ENCODE measurements at places on chromosomes 4 and X. TPM values are rescaled to one million over a fixed set of nuclear protein-coding genes. Genes with fewer than 3 reads are reported as not detected.

SPANXB1 gene
- total RNA-seq, result not detected

LAMTOR3 gene
- 38.7 TPM for total RNA-seq

OTC gene
- total RNA-seq, result not detected

CTSO gene
- 2.6 TPM for total RNA-seq

ATP8A1 gene
- 36.6 TPM for total RNA-seq

NXF2B gene
- not detected for total RNA-seq

SPANXA1 gene
- total RNA-seq, result not detected

VAMP7 gene
- total RNA-seq, result 41.2 TPM

NEIL3 gene
- 25.5 TPM for total RNA-seq

FGF13 gene
- not detected for total RNA-seq

RAB9B gene
- total RNA-seq, result 0.41 TPM

IL15 gene
- 1.2 TPM for total RNA-seq

RTL5 gene
- 0.12 TPM for total RNA-seq

SHISA3 gene
- total RNA-seq, result not detected

GRIA3 gene
- total RNA-seq, result not detected

TASL gene
- total RNA-seq, result 4.3 TPM

HTN3 gene
- total RNA-seq, result not detected

LEF1 gene
- total RNA-seq, result 205 TPM

HTN1 gene
- not detected for total RNA-seq

DMP1 gene
- not detected for total RNA-seq

ARHGAP6 gene
- not detected for total RNA-seq

PRKG2 gene
- 0.25 TPM for total RNA-seq

ARMCX6 gene
- total RNA-seq, result 36.1 TPM

LRP2BP gene
- 1.7 TPM for total RNA-seq

POF1B gene
- not detected for total RNA-seq

TMPRSS11B gene
- total RNA-seq, result not detected

RHOXF1 gene
- 0.80 TPM for total RNA-seq

MAGEA12 gene
- total RNA-seq, result not detected

CYLC1 gene
- not detected for total RNA-seq

FGF5 gene
- not detected for total RNA-seq

CYTL1 gene
- total RNA-seq, result not detected

ETDA gene
- not detected for total RNA-seq

PNMA3 gene
- 3.3 TPM for total RNA-seq

CCNB3 gene
- 0.71 TPM for total RNA-seq

CT47B1 gene
- not detected for total RNA-seq

BGN gene
- total RNA-seq, result not detected

SLITRK2 gene
- not detected for total RNA-seq

ITIH6 gene
- total RNA-seq, result not detected

HELT gene
- not detected for total RNA-seq

SUPT20HL2 gene
- not detected for total RNA-seq

SPANXA2 gene
- total RNA-seq, result not detected

SPANXN3 gene
- not detected for total RNA-seq
